ENCODE measurements at places on chromosomes 1 and 21.

DNA sequence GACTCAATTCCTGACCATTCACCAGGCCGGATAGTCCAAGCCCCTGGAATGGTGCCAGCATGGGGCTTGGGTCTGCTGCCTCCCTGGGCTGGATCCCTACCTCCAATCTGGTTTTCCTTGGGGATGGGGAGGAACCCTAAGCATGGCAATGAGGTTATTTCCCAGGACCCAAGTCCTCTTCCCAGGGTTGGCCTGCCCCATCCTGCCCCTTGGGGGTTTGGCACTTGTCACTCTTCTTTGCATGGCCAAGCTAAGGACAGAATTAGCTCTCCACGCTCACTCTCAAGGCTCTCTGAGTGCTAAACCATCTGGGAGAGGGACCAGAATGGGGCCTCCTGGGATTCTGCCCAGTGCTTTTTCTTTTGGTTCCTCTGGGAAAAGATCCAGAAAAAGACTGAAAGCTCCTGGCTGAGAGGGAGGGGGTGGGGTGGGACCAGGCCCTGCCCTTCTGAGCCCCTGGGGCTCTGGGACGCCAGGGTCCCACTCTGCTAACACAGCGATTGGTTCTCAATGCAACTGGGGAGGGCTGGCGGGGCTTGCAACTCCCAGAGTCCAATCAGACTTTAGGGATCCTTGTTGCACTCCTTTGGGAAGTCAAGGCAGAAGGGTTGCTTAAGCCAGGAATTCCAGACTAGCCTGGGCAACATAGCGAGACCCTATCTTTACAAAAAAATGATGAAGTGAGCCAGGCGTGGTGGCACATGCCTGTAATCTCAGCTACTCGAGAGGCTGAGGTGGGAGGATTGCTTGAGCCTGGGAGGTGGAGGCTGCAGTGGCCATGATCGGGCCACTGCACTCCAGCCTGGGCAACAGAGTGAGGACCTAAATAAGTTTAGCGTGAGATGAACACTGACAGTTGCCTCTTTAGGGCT is 52.7 kb downstream of the DHRS3 start:
- no peak for DNase-seq

GRCh38 chr1:205118752-205119151 is 3.0 kb downstream of the RBBP5 start:
- no peak for DNase-seq

DNA sequence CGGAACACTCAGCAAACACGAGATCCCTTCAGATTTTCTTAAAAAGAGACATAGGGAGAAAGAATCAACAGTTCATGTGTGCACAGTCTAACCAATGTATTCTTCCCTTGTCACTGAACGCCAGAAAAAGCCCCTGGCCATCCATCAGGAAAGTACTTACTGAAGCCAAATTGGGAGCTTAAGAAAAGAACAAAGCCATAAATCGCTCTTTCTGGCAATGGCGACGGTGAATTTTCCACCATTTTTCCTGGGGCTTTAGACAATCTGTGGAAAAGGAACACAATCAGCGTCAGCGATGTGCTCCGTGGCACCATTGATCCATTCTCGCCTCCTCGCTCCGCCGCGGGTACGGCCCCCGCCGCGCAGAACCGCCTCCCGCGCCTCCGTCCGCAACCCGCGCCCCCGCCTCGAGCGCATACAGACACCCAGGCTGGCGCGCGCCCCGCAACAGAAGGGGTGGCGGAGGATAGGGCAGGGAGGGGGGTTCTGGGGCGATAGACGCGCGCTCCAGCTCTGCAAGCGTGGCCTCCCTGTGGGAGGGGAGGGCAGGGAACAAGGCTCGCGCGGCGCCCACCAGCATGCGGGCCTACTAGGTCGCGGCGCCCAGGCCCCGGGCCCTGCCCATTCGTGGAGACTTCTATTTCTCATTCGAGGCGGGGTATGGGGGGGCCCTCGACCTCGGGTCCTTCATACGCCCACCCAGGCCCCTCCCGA is 440 bp downstream of the PIGP start:
- DNase-seq: no peak

DNA sequence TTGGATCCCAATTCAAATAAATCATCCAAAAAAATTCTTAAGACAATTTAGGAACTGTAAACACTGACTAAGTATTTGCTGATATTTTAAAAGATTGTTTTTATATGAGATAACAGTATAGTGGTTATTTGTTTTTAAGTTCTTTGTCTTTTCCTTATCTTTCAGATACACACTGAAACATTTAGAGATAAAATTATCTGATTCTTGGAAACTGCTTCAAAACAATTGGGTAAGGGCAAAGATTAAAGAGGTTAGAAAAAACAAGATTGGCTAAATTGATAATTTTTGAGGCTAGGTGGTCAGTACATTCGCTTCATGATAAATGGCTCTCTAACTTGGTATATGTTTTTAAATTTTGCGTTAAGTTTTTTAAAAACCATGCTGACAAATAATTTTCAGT is 117.3 kb downstream of the PSMG1 start:
- DNase-seq: no peak

DNA sequence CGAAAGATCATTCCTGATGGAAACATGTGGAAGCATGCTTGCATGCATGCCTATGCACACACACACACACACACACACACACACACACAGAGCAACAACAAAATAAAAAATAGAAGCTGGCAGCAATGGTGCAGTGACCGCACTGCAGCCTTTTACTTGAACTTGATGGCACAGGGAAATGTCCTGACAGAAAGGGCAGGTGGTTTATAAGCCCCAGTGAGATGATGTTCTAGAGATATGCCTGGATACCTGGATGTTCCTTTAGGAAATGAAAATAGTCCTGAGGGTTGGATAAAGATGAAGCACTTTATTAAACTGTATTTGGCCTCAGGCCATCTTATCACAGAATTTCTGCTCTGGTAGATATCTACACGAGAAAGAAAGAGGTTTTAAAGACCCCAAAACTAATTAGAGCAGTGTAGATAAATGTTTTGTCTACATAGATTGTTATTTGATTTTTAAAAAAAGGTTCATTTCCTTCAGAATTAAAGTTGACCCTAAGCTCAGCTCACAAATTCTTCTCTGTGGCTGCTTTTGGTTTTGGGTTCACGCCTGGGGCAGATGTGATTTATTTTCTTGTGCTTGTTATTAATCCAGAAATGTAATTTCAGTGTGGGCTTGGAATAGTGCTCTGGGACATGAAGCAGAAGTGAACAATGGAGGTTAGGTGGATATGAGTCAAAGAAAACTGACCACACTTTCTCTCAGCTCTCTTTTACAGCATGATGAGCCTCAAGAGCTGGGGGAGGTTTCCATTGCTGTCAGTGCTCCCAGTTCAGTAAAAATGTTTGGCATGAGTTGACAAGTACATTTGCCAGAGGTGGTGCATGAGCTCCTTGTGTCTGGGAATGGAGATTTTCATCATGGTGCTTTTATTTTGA is 22.9 kb downstream of the ADAM30 start:
- no peak for DNase-seq

GRCh38 chr1:93695411-93696005 is 13.9 kb upstream of the BCAR3 start:
- no peak for DNase-seq

GRCh38 chr1:93758842-93759515 is 77.3 kb upstream of the BCAR3 start:
- no peak for DNase-seq

GRCh38 chr1:52119301-52120079 is 22.4 kb upstream of the ZFYVE9 start:
- DNase-seq: no peak

DNA sequence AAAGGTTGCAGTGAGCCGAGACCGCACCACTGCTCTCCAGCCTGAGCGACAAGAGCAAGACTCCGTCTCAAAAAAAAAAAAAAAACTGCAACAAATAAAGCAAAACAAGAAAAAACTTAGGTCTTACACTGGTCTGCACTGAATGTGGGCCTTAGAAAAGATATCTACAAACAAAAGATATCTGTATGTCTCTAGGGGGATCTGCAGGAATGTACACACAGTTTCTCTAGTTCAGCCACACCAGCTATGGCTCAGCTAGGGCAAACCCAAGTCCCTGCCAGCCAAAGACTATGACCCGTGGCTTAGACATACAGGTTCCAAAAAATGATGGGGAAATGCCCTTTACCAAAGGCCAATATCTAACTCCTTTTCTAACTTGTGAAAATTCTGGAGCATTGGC is 202.4 kb upstream of the KAZN start:
- DNase-seq: no peak

GRCh38 chr1:182602935-182603645 is 1.1 kb downstream of the RGS16 start:
- no peak for DNase-seq

DNA sequence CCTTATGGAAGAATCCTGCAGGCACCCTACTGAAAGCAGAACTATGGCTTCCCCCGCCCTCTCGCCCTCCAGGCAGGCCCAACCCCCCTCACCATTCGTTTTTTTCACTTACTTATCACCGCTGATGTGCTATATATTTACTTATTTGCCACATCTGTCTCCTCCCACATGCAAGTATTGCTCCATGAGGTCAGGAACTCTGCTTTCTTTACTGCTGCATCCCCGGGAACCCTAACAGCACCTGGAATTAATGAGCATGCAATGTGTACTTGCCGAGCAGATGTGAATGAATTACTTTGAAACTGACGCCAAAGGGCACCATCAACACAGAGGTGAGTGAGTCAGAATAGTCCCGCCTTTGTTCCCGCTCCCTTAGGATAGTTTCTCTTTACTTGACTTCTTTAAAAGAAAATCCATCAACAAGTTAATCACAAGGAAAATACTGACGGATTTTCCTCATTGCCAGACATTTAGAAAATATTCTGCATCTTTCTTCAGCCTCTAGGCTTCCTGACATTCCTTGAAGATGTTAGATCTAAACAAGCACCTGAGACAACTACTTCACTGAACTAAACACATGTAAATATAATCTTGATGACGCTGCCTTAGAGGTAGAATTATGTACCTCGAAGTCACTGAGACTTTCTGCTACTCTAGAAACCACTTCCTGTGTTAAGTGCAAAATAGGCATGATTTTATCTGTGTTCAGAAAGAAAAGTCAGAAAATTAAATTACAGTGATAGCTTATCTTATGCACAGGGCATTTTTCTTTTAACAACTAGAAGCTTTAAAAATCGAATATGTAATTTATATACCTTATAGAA is 17.5 kb upstream of the RAB4A start:
- DNase-seq: no peak

- DNase-seq: no peak
Observed at GRCh38 chr1:13616234-13616633, 32.6 kb downstream of the PDPN start.

GRCh38 chr1:218942431-218942830 is 231.2 kb upstream of the LYPLAL1 start:
- no peak for DNase-seq

DNA sequence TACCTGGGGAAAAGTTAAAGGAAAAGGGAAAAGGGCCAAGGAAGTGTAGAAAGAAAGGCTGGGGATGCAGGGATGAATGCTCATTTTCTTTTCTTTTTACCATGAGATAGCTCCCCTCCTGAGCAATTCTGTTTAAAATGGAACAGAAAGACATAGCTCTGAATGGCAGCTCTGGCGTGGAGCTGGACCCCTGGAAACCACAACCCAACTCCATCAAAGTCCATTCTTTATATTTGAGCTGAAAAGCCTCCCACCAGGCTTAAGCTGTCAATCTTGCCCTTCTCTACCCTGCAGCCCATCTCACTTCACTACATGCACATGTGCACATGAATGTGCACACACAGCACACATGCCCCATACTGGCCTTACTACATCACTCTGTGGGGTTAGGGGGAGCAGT is 69.2 kb downstream of the TNR start:
- no peak for DNase-seq

- no peak for DNase-seq
Observed at GRCh38 chr1:33902486-33903209, 38.8 kb downstream of the HMGB4 start.

DNA sequence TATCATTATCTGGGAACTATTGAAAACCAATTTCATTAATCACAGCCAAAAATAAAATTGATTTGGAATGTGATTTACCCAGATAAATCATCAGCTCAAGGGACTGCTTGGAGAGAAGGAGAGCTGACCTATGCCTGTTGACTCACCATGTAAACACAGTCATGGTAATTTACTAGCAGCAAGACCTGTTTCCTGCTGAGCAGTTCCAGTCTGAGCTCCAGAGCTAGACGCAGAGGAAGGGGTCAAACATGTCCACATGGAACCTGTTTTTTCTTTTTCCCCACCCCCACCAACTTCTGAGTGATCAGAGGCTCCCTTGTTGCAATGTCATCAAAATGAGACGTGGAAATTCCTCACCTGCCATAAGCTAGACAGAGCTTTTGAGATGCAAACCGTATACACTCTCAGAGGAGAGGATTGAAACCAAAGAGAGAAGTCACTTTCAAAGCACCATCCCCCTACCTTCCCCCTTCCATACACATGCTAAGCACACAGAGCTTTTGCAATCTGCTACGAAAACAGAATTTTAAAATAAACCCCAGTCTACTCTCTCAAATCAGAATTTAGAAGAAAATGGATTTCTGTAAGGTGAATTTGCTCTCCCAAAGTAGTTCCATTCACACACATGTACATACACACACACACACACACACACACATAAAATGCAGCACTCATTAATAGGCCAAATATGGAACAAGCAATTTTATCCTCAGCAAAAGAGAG is 55.9 kb upstream of the PTGFRN start:
- peak; percentile 41 for DNase-seq

- DNase-seq: no peak
Observed at GRCh38 chr1:155003766-155004351, 1.3 kb downstream of the ZBTB7B start.

- no peak for DNase-seq
Observed at GRCh38 chr21:43909741-43910400, 44.8 kb downstream of the AGPAT3 start.

- no peak for DNase-seq
Observed at GRCh38 chr1:37474046-37474696, at the start of gene ZC3H12A. Gene ZC3H12A (plus strand): TSS chr1:37474580. CDS start chr1:37475497, 917 bp downstream.

DNA sequence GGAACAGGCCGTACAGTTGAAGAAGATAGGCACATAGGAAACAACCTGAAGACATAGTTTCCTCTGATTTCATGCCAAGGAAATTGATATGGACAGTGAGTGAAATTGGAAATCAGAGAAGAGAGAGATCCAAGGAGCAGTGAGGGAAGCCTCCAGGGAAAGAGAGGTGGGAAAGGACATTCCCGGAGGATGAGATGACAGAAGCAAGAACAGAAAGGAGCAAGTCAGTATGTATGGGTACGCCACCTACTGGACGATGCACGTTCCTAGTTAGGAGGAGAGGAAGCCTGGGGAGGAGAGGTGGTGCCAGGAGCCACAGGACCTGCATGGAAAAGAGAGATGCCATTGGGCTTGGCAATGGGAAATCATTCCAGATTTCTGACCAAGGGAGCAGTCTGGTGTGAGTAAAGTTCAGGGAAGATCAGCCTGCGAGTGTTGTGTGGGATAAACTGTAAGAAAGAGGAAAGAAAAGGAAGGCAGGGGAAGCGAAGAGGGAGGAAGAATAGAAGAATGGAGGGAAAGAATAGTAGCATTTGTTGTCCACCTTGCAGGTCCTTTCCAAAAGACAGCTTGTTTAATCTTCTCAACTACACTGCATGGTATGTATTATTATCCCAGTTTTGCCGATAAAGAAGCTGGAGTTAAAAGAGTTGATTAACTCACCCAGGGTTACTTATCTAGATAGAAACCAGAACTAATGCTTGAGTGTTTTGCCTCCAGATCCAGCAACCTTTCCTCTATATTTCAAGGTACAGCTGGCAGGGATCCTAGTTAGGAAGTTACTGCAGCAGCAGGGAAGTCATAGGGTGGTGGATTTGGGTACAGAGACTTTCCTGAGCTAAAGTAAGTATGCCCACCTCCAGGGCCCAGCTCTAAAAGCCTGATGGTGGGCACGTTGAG is 27.4 kb downstream of the C1orf116 start:
- peak; percentile 38 for DNase-seq
